ENCODE measurements at places on chromosomes 1 and 21.
A peak's percentile ranks its signal among the peaks of the same experiment; 100 is the strongest.

GRCh38 chr1:233962878-233963277 lies 58.4 kb downstream of the SLC35F3 start:
- no peak for DNase-seq
- peaks cover 2% of the 10 kb centered on the region for H3K27me3 ChIP-seq
- H3K4me1 ChIP-seq: no peaks in the 10 kb centered on the region
- H3K36me3 ChIP-seq: peaks cover 11% of the 10 kb centered on the region
- H3K4me3 ChIP-seq: no peak overlapping the region
- H3K27ac ChIP-seq: no peak overlapping the region

GRCh38 chr21:42237577-42237976 lies 18.6 kb downstream of the ABCG1 start:
- DNase-seq: no peak
- H3K4me3 ChIP-seq: peak overlapping the region; percentile 28
- H3K4me1 ChIP-seq: peaks cover 29% of the 10 kb centered on the region
- H3K36me3 ChIP-seq: peaks cover 2% of the 10 kb centered on the region
- H3K27ac ChIP-seq: no peak overlapping the region

GRCh38 chr1:30028283-30028682 lies 695.1 kb downstream of the MATN1 start:
- peaks cover 2% of the 10 kb centered on the region for H3K27me3 ChIP-seq
- DNase-seq: no peak
- H3K27ac ChIP-seq: no peak overlapping the region
- H3K36me3 ChIP-seq: peaks cover 4% of the 10 kb centered on the region

DNA sequence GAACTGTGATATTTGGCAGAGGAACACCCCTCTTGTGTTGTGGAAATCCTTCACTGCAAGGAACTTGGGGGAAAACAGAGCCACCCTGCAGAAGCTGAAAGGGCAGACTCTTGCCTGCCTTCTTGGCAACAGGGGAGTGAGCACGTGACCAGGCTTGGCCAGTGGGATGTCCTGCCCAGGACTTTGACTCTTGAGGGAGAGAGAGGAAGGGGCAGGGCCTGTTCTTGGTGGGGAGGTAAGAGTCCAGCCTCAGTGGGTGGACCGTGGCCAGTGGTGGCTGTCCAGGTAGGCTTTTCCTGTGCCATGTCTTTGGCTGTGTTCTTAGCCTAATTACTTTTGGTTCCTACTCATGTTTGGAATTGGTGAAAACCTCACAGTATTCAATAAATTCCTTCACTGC lies 8.6 kb upstream of the AK2 start:
- H3K4me1 ChIP-seq: no peaks in the 10 kb centered on the region
- DNase-seq: no peak
- H3K27me3 ChIP-seq: peaks cover 2% of the 10 kb centered on the region
- H3K27ac ChIP-seq: no peak overlapping the region

DNA sequence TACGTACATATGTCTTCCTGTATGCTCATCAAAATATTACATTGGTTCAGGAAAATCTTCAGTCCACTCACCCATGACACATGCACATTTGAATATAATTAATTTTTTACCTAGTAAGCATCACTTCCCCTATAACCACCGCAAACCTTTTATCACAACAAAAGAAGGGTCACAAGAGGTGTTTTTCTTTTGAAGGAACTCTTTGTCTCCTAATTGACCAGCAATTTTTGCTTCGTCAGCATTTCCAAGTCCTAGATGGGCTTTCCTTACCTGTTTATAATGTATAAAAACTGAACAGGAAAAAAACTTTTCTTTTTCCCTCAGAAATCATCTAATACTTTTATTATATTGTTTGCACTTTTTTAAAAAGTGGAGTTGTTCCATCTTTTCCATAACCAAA lies 631.3 kb downstream of the PLA2G4A start:
- no peak overlapping the region for H3K27ac ChIP-seq
- H3K4me1 ChIP-seq: peaks cover 16% of the 10 kb centered on the region
- DNase-seq: no peak
- peaks cover 15% of the 10 kb centered on the region for H3K36me3 ChIP-seq

- no peak overlapping the region for H3K4me3 ChIP-seq
- peaks cover 3% of the 10 kb centered on the region for H3K27me3 ChIP-seq
- H3K4me1 ChIP-seq: no peaks in the 10 kb centered on the region
Observed at GRCh38 chr21:46128106-46128932, 27.1 kb downstream of the FTCD start.

- H3K27me3 ChIP-seq: no peaks in the 10 kb centered on the region
- H3K27ac ChIP-seq: no peak overlapping the region
- no peak for DNase-seq
- H3K4me3 ChIP-seq: no peak overlapping the region
Observed at GRCh38 chr21:25171438-25171837, 435.8 kb downstream of the MRPL39 start.

- H3K27ac ChIP-seq: no peak overlapping the region
- no peak for DNase-seq
- peaks cover 10% of the 10 kb centered on the region for H3K36me3 ChIP-seq
- no peaks in the 10 kb centered on the region for H3K4me1 ChIP-seq
Observed at GRCh38 chr1:215825056-215825455, 258.0 kb downstream of the KCTD3 start.

DNA sequence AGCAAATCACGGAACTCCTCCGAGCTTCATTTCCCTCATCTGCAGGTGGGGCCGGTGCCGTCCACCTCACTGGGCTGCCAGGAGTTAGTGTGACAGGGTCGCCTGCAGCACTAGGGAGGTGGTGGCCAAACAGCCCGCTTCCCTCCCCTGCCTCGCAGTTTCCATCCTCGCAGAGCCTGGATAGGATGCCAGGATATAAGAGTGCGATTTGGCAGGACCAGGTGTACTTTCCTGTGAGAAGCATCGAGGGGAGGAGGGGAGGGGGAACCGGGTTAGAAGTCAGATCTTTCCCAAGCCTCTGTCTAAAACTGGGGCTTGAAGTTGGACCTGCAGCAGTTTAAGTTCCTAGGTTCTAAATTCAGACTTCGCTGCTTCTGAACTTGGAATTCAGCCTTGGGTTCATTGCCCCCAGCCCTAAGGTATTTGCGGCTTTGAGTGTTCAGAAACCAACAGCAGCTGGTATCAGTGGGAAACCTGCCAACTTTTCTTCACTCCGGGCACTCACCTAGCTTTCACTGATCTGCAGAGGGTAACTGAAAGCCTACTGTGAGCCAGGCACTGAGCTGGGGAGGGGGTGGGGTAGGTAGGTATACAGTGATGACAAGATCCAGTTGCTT lies 1.7 kb upstream of the JUN start:
- H3K36me3 ChIP-seq: peaks cover 11% of the 10 kb centered on the region
- H3K27ac ChIP-seq: no peak overlapping the region
- peak overlapping the region; percentile 89 for H3K4me3 ChIP-seq
- DNase-seq: no peak
- H3K4me1 ChIP-seq: peaks cover 1% of the 10 kb centered on the region
- H3K27me3 ChIP-seq: peaks cover 14% of the 10 kb centered on the region
